Stimulated activated CD8-positive, alpha-beta memory T cell treated with anti-CD3 and anti-CD28 coated beads, Interleukin-12 subunit alpha, Interleukin-12 subunit beta, amount 100 ng/mL, for 1 hour (primary cell): ENCODE measurements at places on chromosomes 7 and 10.

- DNase-seq, result no peak
Observed at GRCh38 chr10:69009360-69009759, 20.8 kb downstream of the KIFBP start.

- no peak for DNase-seq
Observed at GRCh38 chr7:138902161-138902560, 79.0 kb downstream of the KIAA1549 start.

GRCh38 chr7:158270856-158271413 lies 316.7 kb downstream of the PTPRN2 start:
- DNase-seq, result no peak

GRCh38 chr7:142795339-142795863 lies 24.6 kb downstream of the PRSS2 start:
- no peak for DNase-seq

DNA sequence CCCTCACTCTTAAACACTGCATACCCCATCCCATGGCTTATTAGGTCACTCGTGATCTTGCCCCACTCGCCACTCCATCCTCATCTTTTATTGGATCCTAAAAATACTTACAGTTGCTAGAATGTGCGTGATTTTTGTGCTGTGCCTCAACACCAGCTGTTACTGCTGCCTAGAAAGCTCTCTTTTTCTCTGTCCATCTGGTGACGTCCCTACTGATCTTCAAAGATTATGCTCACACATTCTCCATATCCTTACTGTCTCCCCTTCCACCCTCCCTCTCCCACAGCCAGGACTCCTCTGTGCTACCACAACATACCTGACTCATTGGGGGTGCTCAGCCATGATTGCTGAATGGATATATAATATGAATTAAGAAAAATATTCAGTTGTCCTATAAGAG lies 42.0 kb downstream of the CDK6 start:
- no peak for DNase-seq

DNA sequence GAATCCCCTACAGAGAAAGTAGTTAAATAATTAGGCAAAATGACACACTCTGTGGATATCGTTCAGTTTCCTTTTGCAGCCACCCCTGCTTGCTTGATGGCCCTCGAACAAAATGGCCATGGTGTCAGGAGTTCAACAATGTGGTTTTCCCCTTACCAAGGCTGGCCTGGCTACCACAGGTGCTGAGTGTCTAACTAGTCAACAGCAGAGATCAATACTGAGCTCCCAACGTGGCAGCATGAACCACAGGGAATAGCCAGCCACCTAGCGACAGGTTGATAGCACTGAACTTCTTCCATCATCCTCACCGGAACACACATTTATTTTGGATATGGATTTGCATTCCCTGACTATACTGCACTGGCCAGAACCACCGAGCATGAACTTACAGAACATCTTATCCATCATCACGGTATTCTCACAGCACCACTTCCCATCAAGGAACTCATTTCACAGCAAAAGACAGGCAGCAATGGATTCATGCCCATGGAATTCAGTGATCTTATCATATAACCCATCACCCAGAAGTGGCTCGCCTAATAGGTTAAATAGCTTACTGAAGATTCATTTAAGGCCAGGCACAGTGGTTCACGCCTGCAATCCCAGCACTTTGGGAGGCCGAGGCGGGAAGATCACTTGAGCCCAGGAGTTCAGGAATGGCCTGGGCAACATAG lies 6.3 kb downstream of the C10orf67 start:
- no peak for DNase-seq
